ENCODE measurements at places on chromosomes 6 and 20.

GRCh38 chr6:139979021-139979725 lies 604.7 kb upstream of the CITED2 start:
- no peak for DNase-seq

DNA sequence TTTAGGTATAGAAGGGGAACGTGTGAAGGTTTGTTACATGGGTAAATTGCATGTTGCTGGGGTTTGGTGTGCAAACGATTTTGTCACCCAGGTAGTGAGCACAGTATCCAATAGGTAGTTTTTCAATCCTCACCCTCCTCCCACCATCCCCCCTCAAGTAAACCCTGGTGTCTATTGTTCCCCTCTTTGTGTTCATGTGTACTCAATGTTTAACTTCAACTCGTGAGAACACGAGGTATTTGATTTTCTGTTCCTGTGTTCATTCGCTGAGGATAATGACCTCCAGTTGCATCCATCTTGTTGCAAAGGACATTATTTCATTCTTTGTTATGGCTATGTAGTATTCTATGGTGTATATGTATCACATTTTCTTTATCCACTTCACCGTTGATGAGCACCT lies 11.6 kb upstream of the VNN1 start:
- DNase-seq: no peak

DNA sequence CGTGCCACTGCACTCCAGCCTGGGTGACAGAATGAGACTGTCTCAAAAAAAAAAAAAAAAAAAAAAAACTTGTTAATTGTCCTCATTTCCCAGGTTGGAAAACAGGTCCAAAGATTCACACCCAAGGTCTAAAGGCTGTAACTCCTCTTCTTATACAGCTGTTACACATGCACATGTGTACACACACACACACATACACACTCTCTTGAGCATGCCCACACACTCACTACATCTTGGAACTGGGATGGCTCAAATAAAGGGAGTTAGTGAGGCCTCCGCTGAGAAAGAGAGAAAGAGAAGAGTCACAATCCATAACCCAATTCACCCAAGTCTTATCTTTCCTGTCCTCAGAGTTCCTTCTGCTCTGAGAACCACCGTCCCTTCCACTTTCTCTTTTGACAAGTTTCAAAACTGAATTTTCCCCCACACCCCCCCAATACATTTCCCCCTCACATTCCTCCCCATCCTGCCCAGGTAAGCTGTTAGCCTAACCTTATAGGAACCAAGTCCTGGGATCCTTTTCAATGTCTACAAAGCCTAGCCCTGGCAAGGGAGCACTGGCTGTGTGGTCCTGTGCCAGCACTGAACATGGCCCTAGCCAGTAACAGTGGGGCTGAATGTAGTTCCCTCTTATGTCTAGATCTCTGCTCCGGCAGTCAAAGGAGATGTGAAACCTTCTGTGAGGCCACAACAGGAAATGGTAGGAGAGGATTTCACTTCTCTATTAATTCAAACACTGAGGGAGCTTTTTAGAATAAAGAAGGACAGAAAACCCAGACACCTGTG lies 3.2 kb upstream of the HLA-DMB start:
- DNase-seq: peak; percentile 64

- peak; percentile 68 for DNase-seq
Observed at GRCh38 chr6:162857326-162857725, 129.6 kb downstream of the PACRG start.

DNA sequence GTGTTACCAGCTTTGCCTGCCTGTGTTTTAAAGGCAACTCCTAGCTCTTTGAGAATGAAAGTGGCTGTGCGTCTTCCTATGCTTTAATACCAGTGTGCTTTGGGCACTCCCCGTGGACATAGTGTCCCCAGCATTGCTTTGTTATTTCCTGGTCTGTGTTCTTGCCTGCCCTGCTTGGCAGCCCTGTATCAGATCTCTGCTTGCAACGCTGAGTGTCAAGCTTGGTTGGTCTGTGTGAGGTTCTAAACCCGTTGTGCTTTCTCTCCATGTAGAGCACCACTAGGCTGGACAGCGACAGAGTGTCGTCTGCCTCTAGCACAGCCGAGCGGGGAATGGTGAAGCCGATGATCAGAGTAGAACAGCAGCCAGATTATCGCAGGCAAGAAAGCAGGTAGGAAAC lies 80.2 kb downstream of the AFDN start:
- peak; percentile 89 for DNase-seq

GRCh38 chr6:152057832-152058498 lies 250.5 kb downstream of the ESR1 start:
- DNase-seq: no peak

DNA sequence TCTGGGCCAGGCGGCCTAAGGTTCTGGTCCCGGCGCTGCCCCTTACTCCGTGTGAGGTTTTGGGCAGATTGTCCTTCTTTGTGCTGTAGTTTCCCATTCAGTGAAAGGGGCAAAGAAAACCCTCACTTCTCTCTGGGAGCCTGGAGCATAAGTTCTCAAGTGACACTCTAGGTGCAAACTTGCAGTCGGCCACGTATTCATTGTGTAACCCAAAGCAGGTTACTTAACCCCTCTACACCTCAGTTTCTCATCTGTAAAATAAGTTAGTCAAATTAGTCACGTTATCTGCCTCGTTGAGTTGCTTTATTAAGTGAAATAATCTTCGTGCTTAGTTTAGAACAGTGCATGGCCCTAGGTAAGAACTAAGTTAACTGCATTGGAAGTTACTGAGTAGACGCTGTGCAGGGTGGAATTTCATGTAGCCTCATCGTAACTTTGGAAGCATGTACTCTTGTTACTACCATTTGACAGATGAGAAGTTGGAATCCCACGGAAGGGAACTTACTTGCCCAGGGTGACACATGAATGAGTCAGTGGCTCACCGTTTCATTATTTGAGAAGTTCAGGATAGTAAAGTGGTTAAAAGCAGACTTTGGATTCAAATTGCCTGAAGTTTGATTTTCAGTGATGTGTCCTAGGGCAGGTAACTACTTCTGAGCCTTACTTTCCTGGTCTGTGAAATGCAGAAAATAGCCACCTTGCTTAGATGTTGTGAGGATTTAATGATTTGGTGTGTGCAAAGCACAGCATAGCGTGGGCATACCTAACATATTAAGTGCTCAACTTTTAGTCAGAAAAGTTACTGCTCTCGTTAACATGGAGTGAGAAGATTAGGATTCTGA lies 556 bp upstream of the MROH8 start:
- DNase-seq: no peak

GRCh38 chr20:21146215-21146614 lies 20.3 kb downstream of the KIZ start:
- DNase-seq: no peak

DNA sequence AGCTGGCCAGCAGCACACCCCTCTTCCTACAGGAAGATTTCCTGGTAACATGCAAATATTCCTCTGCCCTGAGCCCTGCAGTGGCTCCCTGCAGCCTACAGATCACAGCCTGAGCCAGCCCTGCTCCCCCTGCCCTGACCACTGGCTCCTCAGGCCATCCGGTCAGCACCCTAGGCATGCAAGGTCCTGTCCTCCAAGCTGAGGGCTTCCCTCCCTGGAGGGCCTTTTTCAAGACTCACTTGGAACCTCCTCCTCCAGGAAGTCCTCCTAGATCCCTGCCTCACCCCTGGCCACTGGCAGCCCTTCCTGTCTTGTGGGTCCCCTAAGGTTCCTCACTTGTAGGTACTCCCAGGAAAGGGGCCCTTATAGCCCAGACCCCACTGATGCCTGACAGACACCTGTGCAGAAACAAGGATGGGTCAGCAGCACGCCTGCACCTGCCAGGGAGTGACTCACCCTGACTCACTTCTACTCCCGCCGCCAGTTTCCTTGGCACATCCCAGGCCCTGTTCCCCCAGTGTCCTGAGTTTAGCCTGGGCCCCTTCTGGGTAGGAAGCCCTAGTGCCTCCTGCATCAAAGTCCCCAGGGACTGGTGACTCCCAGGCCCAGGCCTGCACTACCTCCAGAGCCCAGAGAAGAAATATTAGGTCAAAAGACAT lies 3.2 kb downstream of the SLC4A11 start:
- DNase-seq: no peak

DNA sequence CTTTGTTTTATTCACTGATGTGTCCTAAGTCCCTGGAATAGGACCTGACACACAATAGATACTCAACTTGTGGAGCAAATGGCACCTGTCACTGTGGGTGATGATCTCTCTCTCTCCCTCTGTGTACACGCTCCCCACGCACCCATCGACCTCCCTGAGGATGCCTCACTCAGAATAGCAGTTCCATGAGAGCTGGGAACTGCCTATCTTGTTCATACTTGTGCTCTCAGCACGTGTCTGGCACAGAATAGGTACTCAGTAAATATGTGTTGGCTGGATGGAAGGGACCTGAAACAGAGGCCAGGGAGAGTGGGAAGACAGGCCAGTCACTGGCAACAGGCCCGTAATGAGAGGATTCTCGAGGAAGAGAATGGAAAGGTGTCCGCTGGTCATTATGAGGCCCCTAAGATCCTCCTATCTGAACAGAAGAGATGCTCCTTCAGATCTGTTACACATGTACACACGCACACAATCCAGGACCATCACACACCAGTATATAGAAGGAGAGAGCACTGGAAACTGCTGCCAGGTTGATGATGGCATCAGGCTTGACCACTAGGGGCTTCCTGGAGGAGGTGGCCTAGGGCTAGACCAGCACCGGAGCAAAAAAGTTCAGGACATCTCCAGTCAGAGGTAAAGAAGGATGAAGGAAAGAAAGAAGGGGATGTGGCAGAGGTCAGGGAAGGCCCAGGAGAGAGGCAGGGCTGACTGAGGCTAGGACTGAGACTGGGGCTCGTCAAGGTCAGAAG lies 30.9 kb downstream of the VEGFA start:
- DNase-seq: no peak

DNA sequence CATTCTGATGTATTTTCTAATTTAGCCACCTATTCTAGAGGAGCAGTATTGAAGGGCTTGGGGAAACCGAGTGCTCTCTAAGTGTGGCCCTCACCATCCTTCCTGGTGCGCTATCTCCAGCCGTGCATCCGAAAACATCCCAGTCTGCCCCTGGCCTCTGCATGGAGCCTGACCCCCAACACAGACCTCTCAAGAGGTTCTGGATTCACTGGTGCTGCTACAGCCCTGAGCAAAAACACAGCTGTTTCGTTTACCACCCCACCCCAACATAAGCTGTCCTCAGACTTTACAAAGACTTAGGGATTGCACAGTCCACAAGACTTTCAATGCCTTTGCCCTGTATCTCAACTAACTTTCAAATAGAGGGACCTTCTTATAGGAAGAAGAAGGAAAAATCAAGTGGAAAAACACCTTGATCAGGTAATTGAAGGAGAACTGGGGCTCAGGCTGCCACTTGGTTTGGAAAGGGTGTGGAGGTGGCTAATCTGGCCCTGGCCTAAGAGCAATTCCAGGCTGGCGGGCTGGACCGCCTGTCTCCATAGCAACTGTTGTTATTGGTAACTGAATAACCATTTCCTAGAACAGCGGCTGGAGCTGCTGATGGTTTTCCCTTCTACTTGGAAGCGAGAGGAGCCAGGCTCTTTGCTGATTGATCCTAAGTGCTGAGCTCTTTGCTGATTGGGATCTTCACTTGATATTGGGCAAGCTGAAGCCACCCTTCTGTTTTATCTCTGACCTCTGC lies 90.2 kb upstream of the TOX2 start:
- DNase-seq: peak; percentile 66

DNA sequence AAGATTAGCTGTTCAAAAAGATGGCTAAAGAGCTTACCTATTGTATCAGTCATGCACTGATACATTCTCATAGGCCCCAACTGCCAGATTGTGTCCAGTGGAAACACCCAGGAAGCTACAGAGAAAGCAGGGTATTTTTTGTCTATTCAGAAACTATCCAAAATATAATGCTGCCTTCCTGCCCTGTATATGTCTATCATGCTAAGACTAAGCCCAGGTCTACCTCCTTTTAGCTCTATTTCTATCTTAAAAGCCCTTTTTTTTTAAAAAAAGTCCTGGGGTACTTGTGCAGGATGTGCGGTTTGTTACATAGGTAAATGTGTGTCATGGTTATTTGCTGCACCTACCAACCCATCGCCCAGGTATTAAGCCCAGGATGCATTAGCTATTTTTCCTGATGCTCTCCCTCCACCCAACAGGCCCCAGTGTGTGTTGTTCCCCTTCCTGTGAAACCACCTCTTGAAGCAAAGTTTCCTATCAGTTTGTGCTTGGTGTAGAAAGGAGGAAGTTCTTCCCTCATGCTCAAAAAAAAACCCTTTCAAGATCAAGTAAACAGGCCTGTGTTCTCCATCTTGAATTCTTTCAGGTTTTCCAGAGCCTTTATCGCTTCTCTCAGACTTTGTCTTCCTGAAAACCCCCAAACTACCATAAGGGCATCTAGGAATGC lies 514 bp downstream of the DEFB129 start:
- peak; percentile 32 for DNase-seq

- DNase-seq: no peak
Observed at GRCh38 chr20:62808211-62808865, 3.7 kb downstream of the OGFR start.

GRCh38 chr6:81802356-81802755 lies 49.9 kb upstream of the TENT5A start:
- DNase-seq: no peak

DNA sequence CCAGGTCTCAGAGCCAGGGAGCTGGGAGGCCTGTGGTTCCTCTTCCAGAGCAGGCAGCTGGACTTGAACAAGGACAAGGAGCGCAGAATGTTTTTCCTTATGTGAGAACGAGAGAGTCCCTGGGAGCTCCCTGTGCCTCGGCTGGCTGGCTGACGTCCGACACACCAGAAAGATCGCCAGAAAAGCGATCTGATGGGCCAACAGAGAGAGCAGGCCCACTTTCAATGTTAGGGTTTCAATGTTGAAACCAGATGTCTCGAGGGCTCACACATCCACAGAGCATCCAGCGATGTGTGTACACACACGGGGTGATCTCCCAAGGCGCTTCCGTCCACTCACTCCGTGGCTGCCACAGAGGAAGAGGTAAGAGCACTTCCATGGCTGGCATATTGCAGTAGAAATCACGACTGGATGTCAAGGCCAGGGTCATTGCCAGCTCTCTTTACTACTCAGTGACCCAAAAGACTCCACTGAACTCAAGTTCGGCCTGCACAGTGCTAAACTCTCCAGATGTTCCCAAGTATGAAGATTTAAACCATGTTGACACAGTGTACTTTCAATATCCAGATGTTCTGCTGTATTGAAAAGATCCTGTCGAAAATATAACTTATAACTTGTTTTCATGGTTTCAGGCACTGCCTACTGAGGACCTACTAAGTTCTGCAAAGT lies 70.8 kb upstream of the FOXC1 start:
- no peak for DNase-seq

GRCh38 chr20:16350465-16350864 lies 222.8 kb downstream of the KIF16B start:
- DNase-seq: peak; percentile 12

DNA sequence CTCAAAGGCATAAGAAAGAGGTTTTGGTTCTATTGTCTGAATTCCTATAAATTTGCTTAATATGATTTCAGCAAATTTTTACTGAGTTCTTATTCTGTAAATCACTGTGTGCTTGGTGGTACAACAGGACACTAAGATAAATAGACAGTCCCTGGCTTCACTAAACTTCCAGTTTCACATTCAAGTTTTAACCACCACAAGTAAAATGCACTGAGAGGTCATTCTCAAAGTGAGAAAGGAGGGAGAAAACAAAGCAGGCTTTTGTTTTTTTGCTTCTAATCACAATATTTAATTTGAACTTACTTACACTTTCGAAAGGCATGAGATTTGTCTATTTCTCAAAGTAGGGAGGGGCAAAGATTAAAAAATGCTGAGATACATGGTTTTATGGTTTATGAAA lies 445.7 kb downstream of the CDC5L start:
- no peak for DNase-seq

- DNase-seq: peak; percentile 25
Observed at GRCh38 chr6:135535989-135536414, 38.5 kb upstream of the AHI1 start.
